AG10803 (cell line): ENCODE measurements at places on chromosomes 1 and 21.

DNA sequence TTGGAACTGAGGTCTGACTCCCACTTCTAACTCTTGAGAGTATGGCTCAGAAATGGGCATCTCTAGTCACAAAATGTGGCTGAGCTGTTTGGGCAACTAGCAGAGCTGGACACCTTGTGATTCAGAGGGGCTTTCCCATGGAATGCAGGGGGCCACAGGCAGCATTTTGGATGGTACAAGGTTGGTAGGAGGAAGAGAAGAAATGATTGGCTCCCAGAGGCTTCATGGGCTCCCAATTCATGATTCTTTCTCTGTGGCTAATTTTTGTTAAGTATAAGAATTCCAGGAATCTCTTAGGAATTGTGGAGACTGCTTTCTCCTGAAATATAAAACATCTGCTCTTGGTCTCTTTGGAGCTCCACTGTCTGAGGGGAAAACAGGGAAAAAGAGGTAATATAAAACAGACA, 49.7 kb downstream of the PBX1 start:
- DNase-seq: peak; percentile 81

DNA sequence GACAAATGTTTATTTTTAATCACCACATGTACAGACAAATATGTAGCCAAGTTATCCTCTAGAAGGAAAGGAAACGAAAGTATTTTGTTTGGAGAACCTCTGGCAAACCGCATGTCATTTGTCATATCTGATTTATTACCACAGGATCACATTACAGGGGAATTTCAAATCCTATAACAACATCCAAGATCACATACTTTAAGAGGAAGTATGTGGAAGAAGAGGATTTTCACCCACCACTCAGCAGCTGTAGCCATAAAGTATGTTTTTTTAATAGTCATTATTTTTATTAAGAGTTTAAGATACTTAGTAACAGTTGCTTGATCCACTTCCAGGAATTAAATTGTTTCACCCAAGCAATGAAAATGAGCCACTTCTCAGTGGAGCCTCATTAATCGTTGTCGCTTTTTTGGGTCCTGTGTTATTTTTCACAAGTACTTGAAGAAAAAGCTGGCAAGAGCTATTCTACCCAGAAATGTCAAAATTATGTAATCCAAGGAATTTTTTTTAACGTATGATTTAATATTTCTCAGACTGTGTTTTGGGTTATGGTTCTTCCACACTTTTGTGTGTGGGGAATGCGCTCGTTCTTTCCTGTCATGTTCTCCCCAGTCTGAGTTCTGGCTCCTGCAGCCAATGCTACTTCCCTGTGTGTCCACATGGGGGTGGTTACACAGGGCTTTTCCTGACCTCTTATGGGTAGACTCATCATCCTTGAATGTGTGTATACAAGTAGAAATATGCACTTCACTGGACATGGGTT, 6.9 kb downstream of the SERTAD4 start:
- DNase-seq: peak; percentile 85

GRCh38 chr21:34518301-34518700, 6.3 kb upstream of the KCNE1 start:
- no peak for DNase-seq

DNA sequence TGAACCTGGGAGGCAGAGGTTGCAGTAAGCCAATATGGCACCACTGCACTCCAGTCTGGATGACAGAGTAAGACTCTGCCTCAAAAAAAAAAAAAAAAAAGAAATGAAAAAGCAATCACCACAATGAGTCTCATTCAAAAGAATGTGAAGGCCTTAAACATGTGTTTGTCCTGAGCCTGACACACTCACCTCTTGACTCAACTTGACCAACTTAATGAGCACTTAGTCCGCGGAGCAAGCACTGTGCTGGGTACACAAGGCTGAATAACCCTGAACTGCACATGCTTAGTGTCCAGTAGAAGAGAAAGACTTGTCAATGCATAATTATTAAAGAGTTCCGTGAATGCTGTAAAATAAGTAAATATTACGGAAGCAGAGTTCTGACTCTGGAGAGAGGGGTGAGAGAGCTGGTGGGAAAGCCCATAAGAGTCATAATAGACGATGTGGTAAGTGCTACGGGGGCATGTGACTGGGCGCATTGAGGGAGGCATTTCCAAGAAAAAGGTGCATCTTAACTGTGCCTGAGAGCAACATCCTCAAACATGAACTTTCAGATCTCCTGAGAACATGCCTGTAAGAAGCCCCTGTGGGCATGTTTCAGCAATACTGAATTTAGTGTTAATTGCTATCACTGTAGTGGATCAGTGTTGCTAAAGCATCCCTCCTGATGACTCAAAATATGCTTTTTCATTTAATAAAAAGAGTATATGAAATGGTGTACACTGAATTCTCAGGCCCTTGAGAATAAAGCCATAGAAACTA, 27.2 kb downstream of the MCOLN2 start:
- DNase-seq: no peak

GRCh38 chr1:28535180-28535579, 17.7 kb upstream of the TRNAU1AP start:
- no peak for DNase-seq

GRCh38 chr1:119531606-119532323, 24.8 kb downstream of the HSD3B1 start:
- peak; percentile 48 for DNase-seq

- no peak for DNase-seq
Observed at GRCh38 chr1:1438531-1439381, 3.3 kb downstream of the VWA1 start.

DNA sequence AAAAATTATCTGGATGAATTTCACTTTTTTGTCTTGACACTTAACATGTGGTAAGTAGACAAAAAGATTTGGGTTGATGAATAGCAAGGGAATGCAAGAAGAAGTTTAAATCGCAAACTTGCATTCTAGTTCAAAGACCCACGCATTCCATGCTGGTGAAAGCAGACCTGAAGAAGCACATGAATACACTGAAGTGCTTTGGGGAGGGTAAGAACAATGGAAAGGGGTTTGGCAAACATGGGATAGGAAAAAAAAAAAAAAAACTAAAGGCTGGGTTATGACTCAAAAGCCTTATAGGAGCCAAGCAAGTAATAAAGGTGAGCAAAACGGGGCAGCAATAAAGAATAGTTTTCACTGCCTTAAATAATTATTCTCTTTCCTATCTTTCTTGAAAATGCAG, 450.2 kb downstream of the LMO4 start:
- DNase-seq: no peak

GRCh38 chr1:37171691-37172090, 137.4 kb upstream of the GRIK3 start:
- no peak for DNase-seq

GRCh38 chr1:51568231-51568935, 48.5 kb upstream of the OSBPL9 start:
- no peak for DNase-seq

- DNase-seq: no peak
Observed at GRCh38 chr21:45031571-45032191, 42.7 kb upstream of the ADARB1 start.

DNA sequence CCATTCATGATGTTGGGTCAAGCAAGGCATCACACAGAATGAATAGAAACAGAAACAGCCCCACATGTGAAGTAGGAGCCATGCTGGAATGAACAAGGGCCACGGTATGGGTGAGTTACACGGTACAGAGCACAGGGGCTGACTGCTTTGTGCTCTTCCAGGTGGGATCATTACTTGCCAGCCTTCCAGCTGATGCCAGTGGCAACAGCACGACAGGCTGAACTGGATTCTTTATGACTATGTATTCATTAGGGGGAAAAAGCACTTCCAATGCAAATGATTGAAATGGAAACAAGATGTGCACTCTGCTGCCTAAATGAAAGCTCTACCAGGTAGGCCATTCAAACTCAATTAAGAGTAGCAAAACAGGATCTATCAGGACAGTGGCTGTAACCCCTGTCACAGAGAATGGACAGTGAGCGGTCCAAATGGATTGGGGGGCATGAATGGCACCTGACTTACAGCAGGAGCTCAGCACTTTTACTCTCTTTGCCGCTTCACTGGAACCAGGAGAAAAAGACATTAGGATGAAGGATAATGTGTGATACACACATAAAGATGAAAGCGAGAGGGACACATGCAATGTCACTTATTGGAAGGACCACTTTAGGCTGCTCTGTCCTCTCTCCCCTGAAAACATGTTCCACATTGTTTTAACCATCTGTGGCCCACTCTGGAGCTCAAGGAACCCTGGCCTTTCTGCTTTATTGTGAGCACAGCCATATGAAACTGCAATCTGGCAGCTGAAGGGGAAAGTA, 23.4 kb upstream of the IRF2BP2 start:
- no peak for DNase-seq

- no peak for DNase-seq
Observed at GRCh38 chr21:32163386-32163785, 115.5 kb downstream of the MIS18A start.

- DNase-seq: peak; percentile 27
Observed at GRCh38 chr1:219542828-219543518, 69.9 kb downstream of the ZC3H11B start.
